ENCODE measurements at places on chromosomes 16 and 17. TPM values are rescaled to one million over a fixed set of nuclear protein-coding genes. Genes with fewer than 3 reads are reported as not detected.

CIBAR2 gene
- not detected for total RNA-seq

GRCh38 chr16:5870886-5871691, 773.5 kb upstream of the EEF2KMT start:
- DNase-seq, result no peak

- peak; percentile 97 for DNase-seq
Observed at GRCh38 chr16:16021988-16022682, 72.7 kb downstream of the ABCC1 start.

USP43 gene
- not detected for total RNA-seq

DNA sequence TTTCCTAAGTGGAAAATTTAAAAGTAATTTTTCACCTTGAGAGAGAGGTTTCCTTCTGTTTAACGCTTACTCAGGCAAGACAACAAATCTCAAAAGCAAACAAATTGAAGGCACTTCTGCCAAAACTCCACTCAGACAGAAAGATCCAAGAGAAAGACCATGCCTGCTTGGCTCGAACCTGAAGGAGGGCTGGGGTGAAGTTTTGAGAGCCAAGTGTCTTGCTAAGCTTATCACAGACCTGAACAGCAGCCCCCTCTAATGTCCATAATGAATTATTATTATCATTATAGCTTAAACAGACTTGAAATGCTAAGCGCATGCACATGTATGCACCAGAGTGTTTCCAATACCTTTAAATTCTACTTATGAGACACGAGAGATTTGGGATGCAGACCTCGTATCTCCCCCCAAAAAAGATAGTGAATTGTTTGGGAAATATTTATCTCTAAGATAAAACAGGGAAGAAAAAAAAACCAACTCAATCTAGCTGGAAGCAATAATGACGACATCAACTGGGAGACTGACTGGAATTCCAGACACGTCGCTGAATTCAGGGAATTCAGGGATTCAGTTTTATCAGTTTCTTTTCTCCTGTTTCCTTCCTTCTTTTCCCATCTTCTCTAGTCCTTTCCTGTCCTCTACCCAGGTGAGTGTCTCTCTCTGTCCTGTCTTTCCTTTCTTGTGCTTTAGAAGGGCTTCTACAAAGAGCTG, 473.2 kb downstream of the RBFOX1 start:
- DNase-seq, result no peak

UNC45B gene
- total RNA-seq, result not detected

- DNase-seq, result peak; percentile 58
Observed at GRCh38 chr16:55488306-55488705, 9.3 kb downstream of the MMP2 start.

C17orf107 gene
- total RNA-seq, result 0.06 TPM

ALOX12B gene
- not detected for total RNA-seq

DNA sequence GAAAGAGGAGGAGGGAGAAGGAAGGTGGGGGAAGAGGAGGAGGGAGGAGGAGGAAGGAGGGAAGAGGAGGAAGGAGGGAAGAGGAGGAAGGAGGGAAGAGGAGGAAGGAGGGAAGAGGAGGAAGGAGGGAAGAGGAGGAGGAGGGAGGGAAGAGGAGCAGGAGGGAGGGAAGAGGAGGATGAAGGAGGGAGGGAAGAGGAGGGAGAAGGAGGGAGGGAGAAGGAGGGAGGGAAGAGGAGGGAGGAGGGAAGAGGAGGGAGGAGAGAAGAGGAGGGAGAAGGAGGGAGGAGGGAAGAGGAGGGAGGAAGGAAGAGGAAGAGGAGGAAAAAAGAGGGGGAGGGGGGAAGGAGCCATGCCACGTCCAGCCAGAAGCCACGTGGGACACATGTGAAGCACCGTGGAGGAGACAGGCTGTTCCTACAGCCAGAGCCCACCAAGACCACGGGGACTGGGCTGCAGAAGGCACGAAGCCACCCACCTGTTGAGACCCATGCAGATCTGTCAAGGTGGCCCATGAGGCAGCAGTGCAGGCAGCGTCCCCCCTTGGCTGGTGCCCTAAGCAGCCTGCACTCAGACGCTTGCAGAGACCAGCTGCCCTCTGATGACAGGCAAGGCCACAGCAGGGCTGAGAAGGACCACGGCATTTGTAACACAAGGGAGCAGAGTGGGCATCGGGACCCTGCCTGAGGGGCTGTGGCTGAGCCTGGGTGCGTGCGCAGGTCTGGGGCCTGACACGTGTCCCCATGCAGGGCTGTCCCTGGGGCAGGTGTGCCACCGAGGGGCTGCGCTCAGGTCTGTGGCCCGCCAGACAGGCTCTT, 10.3 kb downstream of the NDUFAF8 start:
- DNase-seq, result no peak

DNA sequence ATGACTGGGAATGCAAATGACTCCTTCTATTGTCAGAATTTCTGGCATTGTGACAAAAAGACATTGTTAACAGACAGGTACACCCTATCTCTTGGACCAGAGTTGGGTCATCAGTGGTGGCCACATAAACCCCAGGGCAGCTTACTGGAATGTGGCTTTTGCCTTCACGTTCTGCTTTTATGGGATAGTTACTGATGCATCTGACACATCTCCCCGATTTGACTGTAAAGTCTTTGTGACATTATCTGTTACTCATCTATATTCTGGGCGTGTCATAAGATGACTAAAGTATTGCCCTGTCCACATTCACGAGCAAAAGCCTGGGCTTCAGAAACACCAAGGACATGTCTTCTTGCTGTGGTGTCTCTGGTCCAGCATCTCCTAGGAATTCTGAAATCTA, 18.7 kb upstream of the AQP8 start:
- DNase-seq, result peak; percentile 31

DNA sequence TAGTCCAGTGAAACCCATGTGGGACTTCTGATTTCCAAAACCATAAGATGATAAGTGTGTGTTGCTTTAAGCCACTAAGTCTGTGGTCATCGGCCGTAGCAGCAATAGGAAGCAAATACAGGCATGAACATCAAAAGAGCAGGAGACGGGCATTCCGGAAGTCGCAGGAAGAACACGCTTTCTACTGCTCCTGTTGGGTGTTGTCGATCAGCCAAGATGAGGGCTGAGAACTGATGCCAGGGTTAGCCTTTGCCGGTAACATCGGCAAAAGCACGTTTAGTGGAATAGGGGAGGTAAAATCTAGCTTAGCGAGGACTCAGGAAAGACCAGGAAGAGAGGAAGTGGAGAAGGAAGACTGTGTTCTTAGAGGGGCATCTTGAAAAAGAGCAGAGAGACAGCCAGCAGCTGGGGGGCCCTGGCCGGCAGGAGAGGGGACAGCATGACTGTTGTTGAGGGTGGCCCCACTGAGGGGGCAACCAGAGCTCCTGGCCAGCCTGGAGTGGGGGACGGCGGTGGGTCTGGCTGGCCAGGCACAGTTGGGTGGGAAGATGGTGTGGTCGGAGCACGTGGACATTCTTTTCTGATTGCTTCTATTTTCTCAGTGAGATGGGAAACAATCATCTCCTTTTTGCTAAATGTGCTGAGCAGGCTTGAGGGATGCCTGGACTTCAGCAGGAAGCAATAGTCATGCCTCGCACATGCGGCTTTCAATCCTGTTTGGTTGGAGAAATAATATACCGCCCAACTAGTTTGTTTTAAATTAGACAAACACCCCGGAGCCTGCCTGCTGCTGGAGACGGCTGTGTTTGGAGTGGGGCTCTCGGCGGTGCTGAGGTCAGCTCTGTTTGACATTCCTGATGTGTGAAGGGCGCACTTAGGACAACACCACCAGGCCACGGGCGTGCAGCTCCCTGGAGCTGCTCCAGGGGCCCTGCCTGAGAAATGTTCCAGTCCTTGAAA, 109.9 kb downstream of the METRNL start:
- DNase-seq, result peak; percentile 87

GRCh38 chr16:86517652-86518258, 7.4 kb downstream of the FOXF1 start:
- peak; percentile 34 for DNase-seq

DNA sequence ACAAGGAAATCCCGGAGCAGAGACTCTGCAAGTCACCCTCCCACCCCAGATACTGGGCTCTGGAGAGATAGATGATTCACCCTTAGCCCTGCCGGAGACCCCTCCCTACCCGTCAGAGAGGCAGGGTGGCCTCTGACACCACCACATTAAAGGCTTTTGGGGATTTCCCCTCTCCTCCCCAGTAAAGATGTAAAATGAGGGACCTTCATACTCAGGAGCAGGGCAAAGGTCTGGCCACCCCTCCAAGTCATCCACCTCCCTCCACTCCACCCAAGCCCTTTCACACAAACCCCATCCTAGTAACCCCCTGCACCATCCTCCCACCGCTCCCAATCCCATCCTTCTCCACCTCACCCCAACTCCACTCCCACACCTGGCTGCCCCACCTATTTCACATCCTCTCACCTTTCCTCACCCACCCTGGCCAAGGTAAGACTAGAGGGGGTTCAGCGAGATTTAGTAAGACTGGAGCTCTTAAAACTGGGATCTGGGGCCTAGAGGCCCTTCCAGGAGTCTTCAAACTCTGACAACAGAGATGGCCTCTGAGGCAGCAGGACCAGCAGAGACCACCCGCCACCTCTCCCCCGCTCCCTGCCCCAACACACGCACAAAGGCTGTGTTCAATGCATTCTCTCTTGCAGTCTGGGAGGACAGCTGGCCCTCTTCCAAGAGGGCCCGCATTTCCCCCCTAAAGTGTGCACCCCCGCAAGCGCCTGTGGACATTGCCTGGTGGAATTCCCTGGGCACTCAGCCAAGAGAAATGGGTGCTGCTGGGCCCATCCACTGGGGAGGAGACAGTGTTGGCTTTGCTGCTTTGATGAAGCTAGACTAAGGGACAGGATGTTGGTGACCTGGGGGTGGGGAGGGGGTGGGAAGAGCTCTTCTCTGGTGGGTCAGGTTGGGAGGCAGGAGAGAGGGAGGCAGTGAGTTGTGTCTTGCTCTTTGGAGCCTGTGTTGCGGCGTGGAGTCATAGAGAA, 1.1 kb downstream of the ABAT start:
- DNase-seq, result no peak

GRCh38 chr17:39200957-39201510, 951 bp downstream of the RPL19 start:
- DNase-seq, result no peak

PITPNC1 gene
- total RNA-seq, result 10.4 TPM

GRCh38 chr17:1413281-1413791, 13.3 kb upstream of the YWHAE start:
- peak; percentile 95 for DNase-seq

KRTAP2-3 gene
- 0.80 TPM for total RNA-seq

DNA sequence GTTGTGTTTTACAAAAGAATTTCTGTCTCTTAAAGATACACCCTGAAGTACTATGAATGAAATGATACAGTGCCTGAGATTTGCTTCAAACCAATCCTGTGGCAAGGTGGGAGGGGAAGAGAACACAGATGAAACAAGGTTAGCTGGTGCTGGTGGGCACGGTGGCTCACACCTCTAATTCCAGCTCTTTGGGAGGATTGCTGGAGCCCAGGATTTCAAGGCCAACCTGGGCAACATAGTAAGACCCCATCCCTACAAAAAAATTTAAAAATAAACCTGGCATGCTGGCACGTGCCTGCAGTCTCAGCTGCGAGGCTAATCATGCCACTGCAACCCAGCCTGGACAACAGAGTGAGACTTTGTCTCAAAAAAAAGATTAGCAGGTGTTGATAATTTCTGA, 67.3 kb upstream of the FA2H start:
- no peak for DNase-seq

TNS4 gene
- total RNA-seq, result not detected

FADS6 gene
- total RNA-seq, result not detected

TPSAB1 gene
- not detected for total RNA-seq

TBC1D26 gene
- total RNA-seq, result not detected

GRCh38 chr17:58303971-58304749, 23.4 kb upstream of the MPO start:
- peak; percentile 23 for DNase-seq

DNA sequence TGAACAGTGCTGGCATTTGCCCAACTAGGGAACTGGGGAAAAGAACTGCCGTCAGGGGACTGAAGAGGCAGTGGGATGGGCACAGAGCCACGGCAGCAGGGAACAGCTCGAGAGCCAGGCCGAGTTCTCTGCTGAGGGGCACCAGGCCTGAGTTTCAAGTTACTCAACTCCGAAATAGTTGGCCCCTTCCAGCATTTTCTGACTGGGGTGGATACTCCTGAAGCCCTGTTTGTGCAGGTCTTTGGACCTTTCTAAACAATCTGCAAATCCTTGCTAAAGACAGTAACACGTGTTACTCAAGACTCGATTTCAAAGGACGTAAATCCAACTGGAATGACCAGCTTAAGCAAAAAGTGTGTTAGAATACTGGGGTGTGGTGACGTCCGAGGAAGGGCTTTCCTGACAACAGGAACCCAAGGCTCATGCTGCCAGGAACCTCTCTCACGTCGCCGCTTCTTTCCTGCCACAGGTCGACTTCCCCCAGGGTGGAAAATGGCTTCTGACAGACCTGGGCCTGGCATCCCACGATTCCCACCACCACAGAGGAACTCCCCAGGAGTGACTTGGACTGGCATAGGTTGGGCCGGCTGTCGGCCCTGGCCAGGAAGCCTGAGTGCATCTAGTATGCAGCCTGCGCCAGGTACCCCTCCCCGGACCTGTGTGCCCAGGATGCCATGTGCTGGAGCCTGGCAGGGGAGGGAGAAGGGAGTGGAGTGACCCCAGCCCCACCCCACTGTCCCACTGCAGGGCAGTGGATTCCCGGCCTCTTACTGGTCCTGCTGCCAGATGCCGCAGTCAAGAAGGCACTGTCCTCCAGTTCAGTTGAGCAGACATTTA, 71.9 kb downstream of the N4BP1 start:
- no peak for DNase-seq

P2RX1 gene
- 0.17 TPM for total RNA-seq

NHERF1 gene
- total RNA-seq, result 119 TPM

DNA sequence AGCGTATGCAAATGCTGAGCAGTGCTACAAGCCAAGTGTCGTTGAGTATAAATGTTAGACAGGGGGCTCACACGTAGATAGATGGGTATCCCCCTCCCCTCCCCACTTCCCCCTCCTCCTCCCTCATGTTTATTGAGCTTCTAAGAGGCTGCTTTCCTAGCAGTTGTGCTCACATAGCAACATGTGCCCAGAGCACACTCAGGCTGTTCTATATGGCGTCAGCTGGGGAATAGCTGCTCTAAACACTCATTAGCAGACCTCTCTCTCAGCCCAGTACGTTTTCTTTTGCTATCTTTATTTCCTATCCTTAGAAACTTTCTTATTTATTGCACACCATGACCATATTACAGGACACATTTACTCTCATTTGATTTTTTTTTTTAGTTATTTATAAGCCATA, 1.8 kb downstream of the KCNJ2 start:
- DNase-seq, result no peak

BCAR1 gene
- total RNA-seq, result 67.9 TPM

All from LHCN-M2 (cell line).